Activated CD8-positive, alpha-beta T cell treated with anti-CD3 and anti-CD28 coated beads, Interleukin-2, amount 10 ng/mL, durations not matched to agents 7 days and 5 days (primary cell): ENCODE measurements at places on chromosomes 2 and 18. TPM values are rescaled to one million over a fixed set of nuclear protein-coding genes. Genes with fewer than 3 reads are reported as not detected.

DNA sequence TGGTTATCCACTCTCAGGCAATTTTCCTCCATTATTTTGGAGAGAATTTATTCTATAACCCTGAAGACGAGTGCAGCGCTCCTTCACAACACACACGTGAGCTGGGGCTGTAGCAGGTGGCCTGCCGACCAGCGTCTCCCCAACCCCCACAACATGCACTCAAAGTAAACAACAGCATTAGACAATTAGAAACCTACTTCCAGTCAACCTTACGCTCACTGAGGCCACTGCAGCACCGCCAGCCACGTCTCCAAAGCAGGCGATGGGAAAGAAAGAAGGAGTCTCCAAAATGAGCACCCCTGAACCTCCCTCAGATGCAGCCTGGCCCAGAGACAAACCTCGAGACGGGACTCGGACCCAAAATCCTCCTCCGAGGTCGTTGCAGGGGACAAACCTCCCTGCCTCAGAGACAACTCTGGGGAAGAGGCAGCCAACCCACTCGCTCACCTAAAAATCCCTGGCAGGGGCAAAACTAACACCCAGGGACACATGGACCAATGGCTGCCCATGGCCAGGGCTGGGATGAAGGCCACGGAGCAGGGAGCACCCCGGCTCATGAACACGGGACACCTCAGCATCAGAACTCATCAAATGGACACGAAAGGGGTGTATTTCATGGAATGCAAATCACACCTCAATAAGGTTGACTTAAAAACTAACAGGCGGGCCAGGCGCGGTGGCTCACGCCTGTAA, 2.6 kb downstream of the SLC66A2 start:
- H3K4me3 ChIP-seq, result peak overlapping the region; percentile 2
- H3K36me3 ChIP-seq, result peaks cover 6% of the 10 kb centered on the region
- H3K27ac ChIP-seq, result no peak overlapping the region
- peaks cover under 1% of the 10 kb centered on the region for H3K27me3 ChIP-seq
- no peak for DNase-seq
- peaks cover 29% of the 10 kb centered on the region for H3K4me1 ChIP-seq

Gene ADRA2B
- total RNA-seq, result not detected

Gene MALL
- total RNA-seq, result not detected

DNA sequence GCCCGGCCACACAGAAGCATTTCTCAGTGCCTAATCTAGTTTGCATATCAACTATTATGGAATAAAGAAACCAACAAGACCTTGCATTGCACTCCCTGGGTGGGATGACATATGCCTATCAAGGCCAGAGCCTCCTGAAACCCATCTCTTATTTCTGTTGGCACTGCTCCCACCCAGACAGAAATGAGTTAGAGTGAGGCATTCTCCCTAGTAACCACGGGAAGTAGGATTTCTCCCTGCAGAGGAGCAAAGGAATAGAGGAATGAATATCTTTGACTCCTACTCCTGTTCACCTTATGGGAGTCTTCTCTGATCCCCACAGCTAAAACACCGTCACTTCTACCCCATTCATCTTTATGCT, 24.2 kb upstream of the SCYGR1 start:
- H3K27me3 ChIP-seq, result no peaks in the 10 kb centered on the region
- no peaks in the 10 kb centered on the region for H3K36me3 ChIP-seq
- no peak overlapping the region for H3K27ac ChIP-seq

GRCh38 chr2:216865658-216866057, 5.8 kb upstream of the TNP1 start:
- H3K27me3 ChIP-seq, result peaks cover 9% of the 10 kb centered on the region
- H3K4me3 ChIP-seq, result no peak overlapping the region
- H3K36me3 ChIP-seq, result peaks cover 8% of the 10 kb centered on the region
- peak overlapping the region; percentile 62 for H3K27ac ChIP-seq

Gene UGT1A10
- not detected for total RNA-seq

Gene LIMS4
- total RNA-seq, result 0.78 TPM

GRCh38 chr2:218804817-218805216, 22.9 kb downstream of the CYP27A1 start:
- no peak for DNase-seq
- peaks cover 12% of the 10 kb centered on the region for H3K4me1 ChIP-seq
- peaks cover 2% of the 10 kb centered on the region for H3K36me3 ChIP-seq
- peaks cover 41% of the 10 kb centered on the region for H3K27me3 ChIP-seq

DNA sequence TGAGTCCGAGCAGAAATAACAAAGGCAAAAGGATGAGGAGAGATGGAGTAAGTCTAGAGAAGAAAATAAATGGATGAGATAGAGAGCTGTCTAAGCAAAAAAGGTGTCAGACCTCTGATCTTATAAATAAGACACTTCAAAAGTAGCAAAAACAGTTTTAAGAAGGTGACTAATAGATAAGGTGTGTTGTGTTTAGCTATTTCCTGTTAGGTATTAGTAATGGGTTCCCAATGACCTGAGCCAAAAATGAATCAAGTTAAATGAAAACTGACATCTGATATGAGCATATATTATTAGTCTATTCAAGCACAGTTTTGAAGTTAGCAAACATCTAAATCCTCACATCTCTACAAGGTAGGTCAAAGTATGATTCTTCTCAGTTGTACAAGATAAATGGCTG, 10.6 kb downstream of the SUPT7L start:
- no peaks in the 10 kb centered on the region for H3K4me1 ChIP-seq
- no peak overlapping the region for H3K27ac ChIP-seq

- DNase-seq, result peak; percentile 47
- H3K27me3 ChIP-seq, result no peaks in the 10 kb centered on the region
- H3K4me1 ChIP-seq, result peaks cover 39% of the 10 kb centered on the region
Observed at GRCh38 chr2:182951948-182952663, 85.7 kb upstream of the FRZB start.

Gene AKAIN1
- total RNA-seq, result not detected

DNA sequence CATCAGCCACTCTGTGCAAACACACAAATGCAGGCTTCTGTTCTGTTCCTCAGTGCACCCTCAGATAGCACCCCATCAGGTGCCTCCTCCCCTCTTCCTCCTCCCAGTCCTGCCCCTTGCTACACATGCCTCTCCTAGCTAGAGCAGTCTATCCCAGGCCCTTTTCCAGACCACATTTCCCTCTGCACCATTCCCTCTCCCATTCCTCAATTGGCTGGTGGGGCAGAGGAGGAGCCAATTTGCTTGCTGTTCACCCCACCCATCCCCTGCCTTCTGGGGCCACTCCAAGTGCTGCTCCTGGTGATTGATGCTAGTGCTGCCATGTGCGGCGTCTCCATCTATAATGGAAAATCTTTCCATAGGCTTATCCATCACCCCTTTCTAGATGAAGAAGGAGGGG, 5.4 kb downstream of the CFAP65 start:
- no peaks in the 10 kb centered on the region for H3K36me3 ChIP-seq
- H3K27me3 ChIP-seq, result peaks cover 49% of the 10 kb centered on the region
- no peak for DNase-seq

Gene ALLC
- not detected for total RNA-seq

DNA sequence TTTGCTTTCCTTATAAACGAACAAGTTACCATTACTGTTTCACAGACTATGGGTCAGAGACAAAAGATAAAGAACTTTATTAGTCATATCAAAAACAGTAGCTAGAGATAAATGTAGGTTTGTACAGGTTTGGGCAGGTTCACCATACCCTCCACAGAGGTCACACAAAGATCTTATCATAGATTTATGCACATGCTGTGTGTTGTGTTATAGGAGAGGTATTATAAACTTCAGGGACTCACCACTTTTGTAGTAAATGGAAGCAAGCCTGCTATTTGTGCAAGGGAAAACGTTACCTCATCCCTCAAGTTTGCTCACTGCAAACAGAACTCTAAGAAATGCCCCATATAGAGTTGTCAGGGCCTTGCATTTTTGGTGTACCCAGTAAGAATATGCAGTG, 584.5 kb upstream of the LRRTM1 start:
- H3K4me1 ChIP-seq, result no peaks in the 10 kb centered on the region
- no peak overlapping the region for H3K4me3 ChIP-seq
- no peak for DNase-seq
- no peaks in the 10 kb centered on the region for H3K27me3 ChIP-seq
- no peaks in the 10 kb centered on the region for H3K36me3 ChIP-seq
- H3K27ac ChIP-seq, result no peak overlapping the region

GRCh38 chr18:78244779-78245178, 734.8 kb upstream of the SALL3 start:
- H3K4me1 ChIP-seq, result no peaks in the 10 kb centered on the region
- no peak for DNase-seq

- no peak for DNase-seq
- no peaks in the 10 kb centered on the region for H3K27me3 ChIP-seq
- H3K4me3 ChIP-seq, result no peak overlapping the region
- no peaks in the 10 kb centered on the region for H3K36me3 ChIP-seq
Observed at GRCh38 chr2:172285760-172286159, 141.6 kb upstream of the ITGA6 start.

DNA sequence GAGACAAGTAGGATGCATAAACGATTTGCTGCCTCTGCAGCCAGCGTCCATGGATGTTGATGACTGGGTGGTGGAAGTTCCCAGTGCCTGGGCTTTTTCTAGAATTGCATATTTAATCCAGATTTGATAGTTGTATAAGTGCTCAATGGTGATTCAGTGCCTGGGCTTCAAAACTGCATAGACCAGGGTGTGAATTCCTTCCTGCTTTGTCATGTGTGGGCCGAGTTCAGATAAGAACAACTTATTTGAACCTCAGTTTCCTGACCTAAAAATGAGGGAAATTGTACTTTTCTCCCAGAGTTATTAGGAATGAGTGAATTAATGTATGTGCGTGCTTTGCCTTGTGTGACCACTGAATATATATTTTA, 154.6 kb downstream of the WDSUB1 start:
- no peak overlapping the region for H3K27ac ChIP-seq
- H3K4me3 ChIP-seq, result no peak overlapping the region
- H3K27me3 ChIP-seq, result no peaks in the 10 kb centered on the region
- peaks cover 4% of the 10 kb centered on the region for H3K4me1 ChIP-seq
- no peak for DNase-seq

Gene TP53I3
- 5.3 TPM for total RNA-seq

- no peak for DNase-seq
- no peak overlapping the region for H3K27ac ChIP-seq
- H3K27me3 ChIP-seq, result peaks cover 11% of the 10 kb centered on the region
Observed at GRCh38 chr2:26905341-26906198, 57.6 kb downstream of the DPYSL5 start.

Gene CFAP221
- total RNA-seq, result not detected

Gene POTEC
- total RNA-seq, result not detected

GRCh38 chr2:10289352-10289751, 13.4 kb upstream of the HPCAL1 start:
- peaks cover 2% of the 10 kb centered on the region for H3K27me3 ChIP-seq
- no peak for DNase-seq
- H3K4me1 ChIP-seq, result no peaks in the 10 kb centered on the region
- no peak overlapping the region for H3K4me3 ChIP-seq
- peaks cover 4% of the 10 kb centered on the region for H3K36me3 ChIP-seq

- H3K27me3 ChIP-seq, result no peaks in the 10 kb centered on the region
- no peaks in the 10 kb centered on the region for H3K4me1 ChIP-seq
- H3K4me3 ChIP-seq, result no peak overlapping the region
- no peak overlapping the region for H3K27ac ChIP-seq
- DNase-seq, result no peak
Observed at GRCh38 chr2:58916063-58916462, 674.9 kb upstream of the FANCL start.

DNA sequence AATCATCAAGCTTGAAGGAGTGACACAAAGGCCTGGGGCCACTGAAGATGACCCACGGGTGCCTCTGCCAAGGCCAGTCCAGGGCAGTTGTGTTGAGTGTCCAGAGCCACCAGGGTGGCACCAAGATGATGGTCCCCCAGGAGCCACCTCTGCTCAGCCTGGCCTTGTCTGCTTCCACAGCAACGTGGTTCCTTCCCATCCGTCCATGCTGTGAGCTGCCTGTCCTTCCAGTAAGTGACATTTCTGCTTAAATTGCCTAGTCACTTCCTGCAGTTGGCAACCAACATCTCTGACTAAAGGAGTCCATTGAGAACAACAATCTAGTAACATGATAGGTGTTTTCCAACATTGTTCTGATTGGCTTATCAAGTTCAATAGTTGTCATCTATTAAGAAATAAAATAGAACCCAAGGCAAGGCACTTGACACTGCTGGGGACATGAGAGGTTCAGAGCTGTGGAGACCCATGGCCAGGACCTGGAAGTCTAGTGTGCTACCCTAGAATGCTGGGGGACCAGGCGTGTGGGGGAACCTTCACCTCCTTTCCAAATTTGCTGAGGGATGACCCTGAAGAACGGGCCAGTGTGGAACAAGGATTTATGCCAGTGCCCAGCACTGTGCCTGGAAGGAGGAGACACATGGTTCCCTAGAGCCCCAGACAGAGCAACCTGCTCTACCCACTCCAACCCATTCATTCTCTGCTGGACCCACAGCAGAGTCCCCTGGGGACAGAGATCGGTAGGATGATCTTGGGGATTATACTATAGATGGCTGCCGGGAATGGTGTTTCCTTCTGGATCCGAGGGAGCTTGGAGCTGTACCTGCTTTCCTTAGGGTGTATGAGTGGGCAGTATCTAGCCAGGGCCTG, 98.9 kb upstream of the EPC2 start:
- H3K27ac ChIP-seq, result peak overlapping the region; percentile 74
- peaks cover 4% of the 10 kb centered on the region for H3K36me3 ChIP-seq
- DNase-seq, result no peak
- H3K4me1 ChIP-seq, result peaks cover 32% of the 10 kb centered on the region
- H3K4me3 ChIP-seq, result no peak overlapping the region

Gene CERKL
- total RNA-seq, result not detected

Gene SP140
- 58.3 TPM for total RNA-seq
